ENCODE measurements at places on chromosomes 1 and 21.

GRCh38 chr1:95467036-95467435 is 233.0 kb downstream of the RWDD3 start:
- no peak for DNase-seq

- no peak for DNase-seq
Measured at GRCh38 chr1:52386458-52386857, 17.8 kb downstream of the ORC1 start.

DNA sequence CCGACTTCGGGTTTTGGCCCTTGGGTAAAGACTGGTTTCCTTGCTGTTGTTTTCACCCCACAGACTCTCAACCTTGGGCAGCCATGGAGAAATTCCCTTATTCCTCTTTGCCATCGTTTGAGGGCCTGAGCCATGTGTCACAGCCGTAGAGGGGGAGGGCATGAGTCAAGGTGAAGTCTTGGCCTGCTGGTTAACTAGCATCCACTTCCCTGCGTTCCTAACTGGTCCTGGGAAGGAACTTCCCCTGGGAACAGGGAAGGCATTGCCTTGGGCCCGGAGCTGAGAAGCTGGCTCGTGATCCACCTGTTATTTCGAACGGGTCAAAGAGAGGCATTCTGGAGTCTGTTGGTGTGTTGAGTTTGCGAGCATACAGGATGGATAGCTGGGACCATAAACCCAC is 464.9 kb downstream of the CAMTA1 start:
- no peak for DNase-seq

DNA sequence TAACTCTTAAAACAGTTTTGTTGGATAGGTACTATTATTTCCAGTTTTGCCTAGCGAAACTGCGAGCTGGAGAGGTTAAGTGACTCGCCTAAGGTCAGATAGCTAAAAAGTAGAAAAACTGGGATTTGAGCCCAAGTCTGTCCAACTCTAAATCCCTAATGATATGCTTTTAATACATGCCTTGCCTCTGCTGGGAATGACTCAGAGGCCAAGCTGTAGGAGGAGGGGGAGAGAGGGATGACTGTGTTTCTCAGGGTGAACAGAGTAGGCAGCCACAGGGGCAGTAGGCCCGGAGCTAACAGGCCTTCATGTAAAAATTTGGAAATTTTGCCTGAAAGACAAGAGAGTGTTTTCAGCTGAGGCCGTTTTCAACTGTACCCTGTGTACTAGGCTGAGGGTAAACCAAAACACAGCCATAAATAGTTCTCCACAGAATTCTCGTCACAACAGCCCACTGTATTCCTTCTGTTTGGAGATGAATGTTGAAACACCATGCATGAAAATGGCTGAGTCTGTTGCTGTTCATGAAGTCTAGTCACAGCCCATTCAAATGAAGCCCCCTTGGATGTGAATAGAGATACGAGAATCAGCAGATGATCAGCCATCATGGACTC is 107.5 kb upstream of the HOOK1 start:
- DNase-seq = no peak

- DNase-seq = no peak
Measured at GRCh38 chr21:27269644-27270043, 302.8 kb upstream of the ADAMTS5 start.

DNA sequence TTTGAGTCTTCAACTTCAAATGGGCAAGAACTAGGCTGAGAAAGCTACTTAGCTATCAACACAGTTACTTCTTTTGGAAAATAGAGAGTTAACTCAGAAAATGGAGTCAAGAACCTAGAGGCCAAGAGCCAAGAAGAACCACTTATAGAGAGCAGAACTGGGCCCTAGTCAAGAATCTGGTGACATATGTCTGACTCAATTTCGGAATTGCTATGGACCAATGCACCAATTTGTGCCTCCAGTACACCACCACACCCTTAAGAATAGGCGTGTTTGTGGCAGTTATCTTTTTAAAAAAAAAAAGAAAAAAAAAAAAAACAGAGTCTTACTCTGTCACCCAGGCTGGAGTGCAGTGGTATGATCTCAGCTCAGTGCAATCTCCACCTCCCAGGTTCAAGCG is 7.8 kb downstream of the S100A2 start:
- DNase-seq = no peak

DNA sequence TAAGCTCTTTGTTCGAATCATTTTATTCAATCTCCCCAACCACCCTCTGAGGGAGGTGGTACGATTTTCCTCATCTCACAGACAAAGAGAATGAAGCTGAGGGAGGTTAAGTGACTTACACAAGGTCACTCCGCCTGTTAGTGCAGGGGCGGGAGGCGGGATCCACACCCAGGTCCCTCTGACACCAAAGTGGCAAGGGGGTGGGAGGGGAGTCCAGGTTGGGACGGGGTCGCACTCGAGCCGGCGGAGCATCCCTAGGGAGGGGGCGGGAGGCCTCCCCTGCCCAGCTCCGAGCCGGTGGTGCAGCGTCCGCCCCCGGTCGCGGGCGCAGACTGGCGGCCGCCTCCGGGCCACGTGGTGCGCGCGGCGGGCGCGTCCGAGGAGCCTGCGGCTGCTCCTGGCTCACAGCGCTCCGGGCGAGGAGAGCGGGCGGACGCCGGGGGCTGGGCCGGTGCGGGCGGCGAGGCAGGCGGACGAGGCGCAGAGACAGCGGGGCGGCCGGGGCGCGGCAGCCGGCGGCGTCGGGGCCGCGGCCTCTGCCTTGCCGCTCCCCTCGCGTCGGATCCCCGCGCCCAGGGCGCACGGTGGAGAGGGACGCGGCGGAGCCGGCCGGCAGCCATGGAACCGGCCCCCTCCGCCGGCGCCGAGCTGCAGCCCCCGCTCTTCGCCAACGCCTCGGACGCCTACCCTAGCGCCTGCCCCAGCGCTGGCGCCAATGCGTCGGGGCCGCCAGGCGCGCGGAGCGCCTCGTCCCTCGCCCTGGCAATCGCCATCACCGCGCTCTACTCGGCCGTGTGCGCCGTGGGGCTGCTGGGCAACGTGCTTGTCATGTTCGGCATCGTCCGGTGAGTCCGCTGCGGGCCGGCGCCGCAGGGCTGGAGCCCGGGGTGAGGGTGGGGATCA is at the start of gene OPRD1:
TSS of gene OPRD1 (plus strand) at position 405 of the 903 bp plus-strand sequence. CDS start at position 619, 214 bp downstream.
- DNase-seq = no peak

- DNase-seq = no peak
Measured at GRCh38 chr1:94063379-94063778, 57.6 kb downstream of the ABCA4 start.

GRCh38 chr1:46488343-46489168 is 1.1 kb upstream of the DMBX1 start:
- DNase-seq = no peak

DNA sequence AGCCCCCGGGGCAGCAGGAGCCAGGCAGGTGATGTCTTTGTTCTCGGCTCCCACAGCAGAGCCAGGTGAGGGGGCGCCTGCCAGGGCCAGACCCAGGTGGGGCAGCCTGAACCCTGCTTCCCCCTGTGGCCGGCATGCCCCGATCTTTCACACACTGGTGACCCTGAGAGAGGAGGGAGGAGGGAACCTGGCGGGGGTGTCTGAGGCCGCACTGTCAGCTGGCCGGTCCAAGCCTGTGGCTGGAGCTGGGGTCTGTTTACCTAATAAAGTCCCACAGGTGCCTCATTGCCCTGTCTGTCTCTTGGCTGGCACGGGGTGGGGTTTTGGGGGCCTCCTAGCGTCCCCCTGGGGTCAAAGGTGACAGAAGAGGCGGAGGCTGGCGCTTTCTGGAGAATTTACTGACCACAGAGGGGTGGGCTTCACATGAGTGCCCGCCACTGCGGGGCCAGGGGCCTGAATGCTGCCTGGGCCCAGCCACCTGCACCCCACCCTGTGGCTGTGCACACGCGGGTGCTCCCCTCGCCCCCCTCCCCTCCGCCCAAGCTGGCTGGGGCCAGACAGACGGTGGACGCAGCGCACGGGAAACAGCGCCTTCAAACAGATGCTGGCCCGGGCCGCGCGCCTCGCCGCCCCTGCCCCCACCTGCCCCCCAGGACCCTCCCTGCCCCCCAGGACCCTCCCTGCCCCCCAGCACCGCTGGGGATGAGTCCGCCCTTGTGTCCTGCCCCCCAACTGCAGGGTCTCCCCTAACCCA is 5.8 kb downstream of the TMEM240 start:
- no peak for DNase-seq

All from NCI-H748 treated with DMSO at 0.1 percent for 48 hours (cell line).